ENCODE measurements at places on chromosomes 2 and 18.

DNA sequence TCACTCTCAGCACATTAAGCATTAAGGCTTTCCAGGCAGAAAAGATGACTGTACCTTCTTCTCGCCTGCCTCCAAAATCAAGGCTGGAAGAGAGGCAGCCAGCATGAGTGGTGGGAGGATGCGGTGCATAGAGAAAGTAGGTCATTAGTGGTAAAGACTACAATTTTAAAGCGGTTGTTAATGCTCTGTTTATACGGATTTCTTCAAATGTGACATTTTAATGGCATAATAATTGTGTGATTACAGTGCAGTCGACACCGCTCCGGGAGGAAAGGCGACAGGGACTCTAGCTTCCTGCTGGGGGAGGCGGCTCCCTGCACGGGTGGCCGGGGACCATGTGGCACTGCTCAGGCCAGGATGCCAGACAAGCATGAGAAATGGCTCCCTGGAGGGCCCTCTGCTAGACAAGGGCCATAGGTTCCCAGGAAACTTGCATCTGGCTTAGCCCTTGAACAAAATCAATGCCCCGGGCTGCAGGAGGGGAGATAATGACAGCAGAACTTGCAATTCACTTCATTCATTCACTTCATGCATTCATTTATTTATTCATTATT, 129.6 kb downstream of the GALNT14 start:
- no peak for DNase-seq

DNA sequence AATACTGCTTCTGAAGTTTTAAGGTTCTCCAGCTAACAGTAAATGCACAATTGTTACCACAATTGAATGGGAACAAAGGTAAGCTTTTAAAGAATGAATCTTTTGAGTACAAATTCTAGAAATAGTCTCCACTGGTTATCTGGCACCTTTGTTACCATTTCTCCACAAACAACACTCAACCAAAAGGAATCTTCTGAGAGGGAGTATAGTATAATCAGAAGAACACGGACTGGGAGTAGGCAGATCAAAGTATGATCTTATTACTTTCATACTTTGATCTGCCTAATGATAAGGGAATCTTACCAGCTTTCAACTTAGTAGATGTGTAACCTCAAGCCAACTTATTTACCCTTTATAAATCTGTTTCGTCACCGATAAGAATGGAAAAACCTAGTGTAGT, 1.4 kb downstream of the CEP76 start:
- DNase-seq, result no peak

DNA sequence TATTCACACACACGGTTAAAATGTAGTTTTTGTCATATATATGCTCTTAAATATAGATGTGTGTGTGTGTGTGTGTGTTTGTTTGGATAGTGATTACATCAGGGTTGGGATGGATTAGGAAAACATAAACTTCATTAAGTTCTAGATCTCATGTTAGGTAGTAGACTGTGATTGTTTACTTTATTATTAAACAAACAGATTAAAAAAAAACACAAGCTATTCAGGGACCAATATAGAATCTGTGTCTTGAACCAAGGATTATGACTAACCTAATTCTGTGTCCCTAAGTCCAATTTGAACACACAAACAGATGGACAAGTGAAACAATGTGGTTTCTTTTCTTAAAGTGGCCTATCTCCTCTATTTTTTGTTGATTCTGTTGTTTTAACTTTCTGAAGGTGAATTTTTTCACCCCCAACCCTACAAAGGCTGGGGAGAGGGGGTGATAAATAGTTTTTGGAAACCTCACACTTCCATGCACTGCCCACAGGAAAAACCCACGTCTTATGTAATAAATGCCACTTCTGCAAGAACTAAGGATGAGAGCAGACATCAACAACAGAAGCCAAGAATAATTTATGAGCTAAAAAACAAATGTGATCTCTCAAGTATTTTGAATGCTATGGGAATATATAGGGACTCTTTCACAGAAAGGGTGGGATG, 40.7 kb downstream of the IL1R2 start:
- no peak for DNase-seq

GRCh38 chr2:26475037-26475436, 2.9 kb downstream of the OTOF start:
- no peak for DNase-seq

DNA sequence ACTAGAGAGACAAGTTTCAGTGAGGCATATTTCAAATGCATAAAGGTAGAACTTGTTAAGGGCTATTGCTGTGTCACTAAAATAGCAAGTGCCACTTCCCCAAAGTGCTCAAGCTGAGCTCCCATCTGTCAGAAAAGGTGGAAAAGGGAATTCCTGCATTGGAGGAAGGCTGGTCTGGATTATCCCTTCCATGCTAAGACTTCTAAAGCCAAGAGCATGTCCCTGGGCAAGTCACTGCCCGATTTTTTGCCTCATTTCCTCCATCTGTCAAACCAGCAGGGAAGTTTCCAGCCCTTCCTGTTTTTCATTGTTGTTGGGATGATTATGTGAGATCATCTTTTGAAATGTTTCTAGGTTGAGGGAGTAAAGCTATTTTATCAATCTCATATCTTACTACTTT, 175.5 kb downstream of the SETBP1 start:
- no peak for DNase-seq

DNA sequence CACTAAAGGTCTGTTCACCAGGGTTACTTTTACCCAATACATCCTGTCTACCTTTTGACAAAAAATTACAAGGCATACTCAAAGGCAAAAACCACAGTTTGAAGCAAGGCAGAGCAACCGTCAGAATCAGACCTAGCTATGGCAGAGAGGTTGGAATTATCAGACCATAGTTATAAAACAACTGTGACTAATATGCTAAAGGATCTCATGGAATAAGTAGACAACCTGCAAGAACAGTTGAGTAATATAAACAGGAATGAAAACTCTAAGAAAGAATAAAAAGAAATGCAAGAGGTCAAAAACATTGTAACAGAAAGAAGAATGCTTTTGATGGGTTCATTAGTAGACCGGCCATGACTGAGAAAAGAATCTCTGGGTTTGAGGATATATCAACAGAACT, 318.8 kb upstream of the KCNH7 start:
- no peak for DNase-seq

- no peak for DNase-seq
These were observed 184.6 kb upstream of the SRD5A2 start for GRCh38 chr2:31765078-31765945.

- DNase-seq, result no peak
These were observed 150.4 kb downstream of the MTX2 start for GRCh38 chr2:176419591-176420071.

- DNase-seq, result no peak
These were observed 74.8 kb downstream of the CDK15 start for GRCh38 chr2:201880993-201881611.

DNA sequence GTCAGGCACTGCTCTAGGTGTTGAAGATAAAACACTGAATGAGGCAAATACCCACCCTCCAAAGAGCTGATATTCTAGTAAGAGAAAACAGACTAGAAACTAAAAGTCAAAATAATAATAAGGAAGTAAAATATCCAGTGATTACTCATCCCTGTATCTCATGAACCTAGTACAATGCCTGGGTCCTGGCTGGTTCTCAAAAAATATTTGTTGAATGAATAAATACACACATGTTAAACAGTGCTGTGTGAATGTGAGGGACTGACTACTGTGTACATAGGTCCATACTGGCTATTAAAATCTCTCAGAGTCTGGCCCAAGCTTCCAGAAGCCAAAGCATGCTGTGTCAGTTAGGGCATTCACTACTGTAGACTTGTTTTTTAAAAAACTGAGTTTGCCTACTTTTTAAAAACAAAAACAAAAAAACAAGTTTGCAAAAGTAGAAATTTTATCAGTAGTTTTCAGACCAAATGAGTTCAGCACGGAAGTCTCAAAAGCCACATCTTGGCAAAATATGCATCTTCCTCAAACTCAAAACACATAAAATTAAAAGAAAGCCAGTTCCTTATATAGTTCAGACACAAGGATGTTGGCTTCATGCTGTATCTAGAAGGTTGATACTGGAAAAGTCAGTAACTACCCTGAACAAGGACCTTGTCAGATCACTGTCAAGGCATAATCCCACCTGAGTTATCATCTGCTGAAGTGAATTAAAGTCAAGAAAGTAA, 136.2 kb downstream of the THADA start:
- no peak for DNase-seq

- DNase-seq, result no peak
These were observed 12.4 kb upstream of the DTNB start for GRCh38 chr2:25685741-25686140.

DNA sequence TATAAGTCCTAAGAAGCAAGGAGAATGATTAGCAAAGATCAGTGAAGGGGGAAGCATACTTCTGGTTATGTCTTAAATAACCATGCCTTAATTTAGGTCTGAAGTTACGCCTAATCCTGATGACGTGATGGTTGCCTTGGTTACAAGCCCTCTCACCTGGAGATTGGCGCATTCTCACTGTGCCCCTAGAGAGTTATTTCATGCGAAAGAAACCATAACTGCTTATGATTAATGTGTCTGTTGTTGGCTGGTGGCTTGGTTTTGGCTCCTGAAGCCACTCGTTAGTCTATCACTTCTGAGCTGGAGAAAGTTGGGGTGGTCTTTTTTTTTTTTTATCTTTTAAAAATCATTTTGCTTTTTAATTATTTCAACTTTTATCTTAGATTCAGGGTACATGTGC, 47.0 kb downstream of the TNFRSF11A start:
- no peak for DNase-seq

GRCh38 chr2:238254095-238254723, 14.4 kb upstream of the HES6 start:
- no peak for DNase-seq

GRCh38 chr2:209529579-209529978, 105.7 kb downstream of the MAP2 start:
- DNase-seq, result no peak

DNA sequence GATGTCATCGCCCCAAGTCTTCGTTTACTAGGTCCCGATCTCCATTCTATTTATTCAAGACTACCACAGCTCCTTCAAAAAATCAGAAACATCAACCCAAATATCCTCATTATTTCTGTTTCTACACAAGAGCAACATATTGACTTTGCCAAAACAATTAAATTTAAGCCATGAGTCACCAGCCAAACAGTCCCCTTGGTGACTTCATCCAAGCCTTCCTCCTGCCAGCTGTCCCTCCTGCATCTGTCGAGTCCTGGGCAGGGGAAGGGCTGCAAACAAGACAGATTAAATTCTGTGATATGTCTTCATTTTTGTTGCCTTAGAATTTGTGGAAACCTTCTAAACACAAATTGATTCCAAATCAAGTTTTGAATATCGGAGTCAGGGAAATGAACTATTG, 110.3 kb downstream of the SP3 start:
- no peak for DNase-seq

- no peak for DNase-seq
These were observed 96.2 kb upstream of the PDE1A start for GRCh38 chr2:182522972-182523473.

DNA sequence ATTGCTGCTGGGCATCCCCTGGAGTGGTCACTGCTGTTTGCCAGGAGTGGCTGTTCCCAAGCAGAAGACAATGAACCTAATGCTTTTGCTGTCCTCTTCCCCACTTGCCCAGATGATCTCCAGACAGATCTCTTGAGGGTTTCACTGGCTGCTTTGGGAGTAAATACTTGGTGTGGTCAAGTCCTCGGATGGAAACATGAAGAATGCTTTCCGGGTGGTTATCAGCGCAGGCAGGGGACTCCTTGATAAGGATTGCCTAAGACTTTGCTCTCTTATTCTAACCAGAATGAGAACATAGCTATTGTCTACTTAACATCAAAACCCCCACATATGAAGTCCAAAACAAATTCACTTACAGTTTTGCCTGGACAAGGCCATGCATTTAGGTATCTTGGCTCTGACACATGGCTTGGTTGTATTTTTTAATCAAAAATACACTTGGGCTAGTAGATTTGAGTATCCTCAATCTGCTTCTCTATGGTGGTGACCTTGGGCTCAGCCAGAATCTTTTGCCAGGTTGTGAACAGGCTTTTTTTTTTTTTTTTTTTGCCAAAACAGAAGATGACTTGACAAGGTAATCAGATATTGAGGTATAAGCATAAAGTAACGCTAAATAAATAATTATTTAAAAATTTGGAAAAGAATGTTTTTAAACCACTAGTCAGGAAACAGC, 34.8 kb upstream of the MYO3B start:
- no peak for DNase-seq

DNA sequence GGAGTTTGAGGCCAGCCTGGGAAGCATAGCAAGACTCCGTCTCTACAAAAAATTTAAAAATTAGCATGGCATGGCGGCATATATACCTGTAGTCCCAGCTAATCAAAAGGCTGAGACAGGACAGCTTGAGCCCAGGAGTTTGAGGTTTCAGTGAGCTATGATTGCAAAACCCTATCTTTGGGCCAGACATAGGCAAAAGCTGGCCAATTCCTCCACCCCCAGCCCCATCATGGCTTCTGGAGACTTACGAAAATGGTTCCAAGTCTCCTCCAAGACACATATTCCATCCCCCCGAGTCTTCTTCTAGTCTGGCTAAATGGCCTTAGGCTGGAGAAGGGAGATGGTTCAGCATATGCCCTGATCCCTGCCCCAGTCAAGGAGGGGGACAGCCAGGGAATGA, 172.8 kb upstream of the HAAO start:
- DNase-seq, result no peak

DNA sequence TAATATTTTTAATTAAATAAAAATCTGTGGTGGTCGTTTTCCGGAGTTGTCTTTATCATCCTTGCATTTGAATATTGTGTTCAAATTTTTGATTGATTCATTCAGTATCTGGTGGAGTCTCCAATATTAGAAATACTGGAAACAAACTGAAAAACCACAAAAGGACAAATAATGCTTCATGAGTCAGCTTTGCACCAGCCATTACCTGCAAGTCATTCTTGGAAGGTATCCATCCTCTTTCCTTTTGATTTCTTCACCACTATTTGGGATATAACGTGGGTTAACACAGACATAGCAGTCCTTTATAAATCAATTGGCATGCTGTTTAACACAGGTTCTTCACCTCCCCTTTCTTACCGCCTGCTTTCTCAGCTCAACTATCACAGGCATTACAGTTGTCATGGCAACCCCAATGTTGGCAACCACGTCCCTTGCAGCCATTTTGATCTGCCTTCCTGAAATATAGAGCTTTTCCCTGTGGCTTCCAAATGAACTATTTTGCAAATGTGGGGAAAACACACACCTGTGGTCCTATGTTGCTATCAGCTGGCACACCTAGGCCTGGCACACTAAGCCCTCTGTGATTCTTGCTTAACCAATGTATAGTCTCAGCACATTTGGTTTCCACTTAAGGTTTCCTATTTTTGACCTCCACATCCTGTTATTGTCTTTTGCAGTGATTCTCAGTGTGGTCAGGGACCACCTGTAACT, 6.5 kb downstream of the CTLA4 start:
- no peak for DNase-seq

All from stimulated activated CD4-positive, alpha-beta T cell treated with anti-CD3 and anti-CD28 coated beads, TNF-alpha, amount 100 ng/mL, for 4 hours (primary cell).